NCI-H510A treated with DMSO at 0.1 percent for 48 hours (cell line): ENCODE measurements at places on chromosomes 2 and 18.

DNA sequence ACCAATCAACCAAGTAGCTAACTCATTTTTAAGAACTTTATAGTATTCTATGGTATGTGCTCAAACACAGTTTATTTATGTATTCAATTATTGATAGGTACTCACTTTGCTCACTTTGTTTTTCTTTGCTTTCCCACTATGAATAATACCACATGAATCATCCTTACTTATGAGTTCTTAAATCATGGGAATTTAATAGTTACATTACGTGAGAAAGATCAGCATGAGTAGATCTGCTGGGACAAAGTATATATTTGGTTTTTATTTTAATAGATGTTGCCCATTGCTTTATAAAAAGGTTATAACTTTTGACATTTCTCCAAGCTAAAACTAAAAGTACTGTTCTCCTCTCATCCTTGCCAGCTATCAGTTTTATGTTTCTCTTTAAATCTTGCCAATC is 390.7 kb downstream of the LRATD1 start:
- no peak for DNase-seq

GRCh38 chr2:100643906-100644501 is 81.2 kb downstream of the PDCL3 start:
- no peak for DNase-seq

DNA sequence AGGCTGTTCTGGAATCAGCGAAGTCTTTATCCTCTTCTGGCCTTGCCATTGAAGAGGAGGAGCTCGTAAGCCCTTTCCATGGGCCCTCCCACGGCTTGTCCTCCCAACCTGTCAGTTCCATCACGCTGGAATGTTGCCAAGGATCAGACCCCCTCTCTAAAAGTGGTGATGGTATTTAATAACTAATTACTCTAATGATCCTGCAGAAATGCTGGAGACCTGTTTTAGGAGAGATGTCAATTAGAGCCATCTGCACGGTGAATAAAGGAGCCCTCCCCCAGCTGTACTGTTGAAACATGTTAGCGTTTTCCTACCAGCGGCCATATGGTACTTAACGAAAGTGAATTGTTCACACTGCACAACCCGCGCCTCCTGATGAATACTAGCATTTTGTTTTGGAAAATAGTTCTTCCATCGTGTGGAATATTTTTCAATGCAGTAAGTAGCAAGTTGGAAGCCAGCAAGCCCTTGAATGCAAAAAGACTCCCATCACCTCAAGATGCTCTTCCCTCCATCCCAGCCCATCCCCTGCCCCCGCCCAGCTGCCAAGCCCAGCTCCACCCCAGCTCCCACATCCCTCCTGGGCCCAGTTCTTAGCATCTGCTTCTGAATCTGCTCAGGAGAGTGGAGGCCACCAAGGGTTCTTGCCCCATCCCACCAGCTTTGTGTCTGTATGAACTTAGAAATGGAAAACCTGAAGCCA is 145.4 kb downstream of the KLHL29 start:
- DNase-seq: peak; percentile 31

DNA sequence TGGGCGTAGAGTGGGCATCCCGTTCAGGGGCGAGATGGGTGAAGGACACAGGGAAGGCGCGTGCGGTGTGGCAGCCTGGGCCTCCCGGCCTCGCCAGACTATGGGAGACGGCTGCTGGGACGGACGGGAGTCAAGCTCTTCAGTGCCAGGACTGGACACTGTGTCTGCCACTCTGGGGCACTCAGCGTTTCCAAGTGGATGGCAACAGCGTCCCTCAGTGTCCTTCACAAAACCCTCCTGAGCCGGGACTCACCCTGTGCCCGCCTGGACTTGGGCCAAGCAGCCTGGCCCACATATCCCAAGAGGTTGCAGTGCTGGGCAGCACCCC is 16.3 kb upstream of the BOK start:
- no peak for DNase-seq

- DNase-seq: no peak
Measured at GRCh38 chr18:59041819-59042815, 97.6 kb upstream of the SEC11C start.

GRCh38 chr2:23356711-23357110 is 28.3 kb upstream of the KLHL29 start:
- DNase-seq: no peak

- DNase-seq: no peak
Measured at GRCh38 chr2:4561196-4561595, 857.8 kb downstream of the DCDC2C start.

DNA sequence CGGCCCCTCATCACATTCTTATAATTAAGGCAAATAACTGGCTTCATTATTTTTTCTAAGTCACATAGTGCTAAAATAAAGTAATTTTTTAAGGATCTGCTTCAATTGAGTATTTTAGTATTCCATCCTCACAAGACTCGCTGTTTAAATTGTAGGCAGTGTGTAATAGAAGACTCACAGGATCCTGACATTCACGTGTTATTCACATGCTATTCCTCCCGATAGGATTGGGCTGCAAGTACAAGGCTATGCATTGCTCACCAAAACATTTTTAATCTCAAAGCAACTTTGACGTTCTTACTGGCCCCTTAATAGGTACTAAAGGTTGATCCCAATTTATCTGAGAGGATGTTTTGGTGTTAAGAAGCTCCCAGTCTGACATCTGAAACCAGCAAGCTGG is 127.6 kb upstream of the L3MBTL4 start:
- no peak for DNase-seq

- no peak for DNase-seq
Measured at GRCh38 chr2:209519906-209520305, 96.1 kb downstream of the MAP2 start.
